CD4-positive, alpha-beta memory T cell (primary cell): ENCODE measurements at places on chromosomes 2 and 18. TPM values are rescaled to one million over a fixed set of nuclear protein-coding genes. Genes with fewer than 3 reads are reported as not detected.

- DNase-seq, result no peak
Measured at GRCh38 chr2:54432251-54433015, 23.7 kb upstream of the SPTBN1 start.

DNA sequence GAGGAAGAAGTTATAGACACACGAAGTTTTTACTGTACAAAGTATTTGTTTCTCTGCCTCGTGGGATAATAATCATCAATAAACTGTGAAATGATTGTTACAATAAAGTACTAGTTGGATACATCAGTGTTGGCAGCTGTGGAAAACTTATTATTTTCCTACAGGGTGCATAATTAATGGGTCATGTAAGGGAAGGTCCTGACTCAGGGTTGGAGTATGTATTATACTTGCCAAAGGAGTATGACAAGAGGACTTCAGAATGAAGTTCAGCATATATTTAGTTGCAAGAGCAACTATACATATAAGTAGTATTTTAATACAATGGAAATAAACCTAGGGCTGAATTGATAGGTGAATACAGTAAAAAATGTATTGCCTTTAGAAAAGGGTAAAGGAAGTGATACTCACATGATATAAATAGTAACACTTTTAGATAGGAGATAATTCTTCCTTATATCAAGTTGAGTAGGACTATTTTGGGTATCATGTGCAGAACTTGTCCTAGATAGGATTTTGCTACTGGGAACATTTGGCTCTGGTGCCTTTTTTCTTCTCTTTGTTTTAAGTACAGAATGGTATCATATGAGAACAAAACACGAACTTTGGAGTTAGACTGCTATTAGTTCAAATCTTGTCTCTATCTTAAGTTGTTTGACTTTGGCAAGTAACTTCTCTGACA lies 79.1 kb downstream of the PLCL1 start:
- DNase-seq, result no peak

GRCh38 chr18:38552732-38553321 lies 987.2 kb upstream of the CELF4 start:
- DNase-seq, result no peak

The VIL1 gene
- total RNA-seq, result not detected

DNA sequence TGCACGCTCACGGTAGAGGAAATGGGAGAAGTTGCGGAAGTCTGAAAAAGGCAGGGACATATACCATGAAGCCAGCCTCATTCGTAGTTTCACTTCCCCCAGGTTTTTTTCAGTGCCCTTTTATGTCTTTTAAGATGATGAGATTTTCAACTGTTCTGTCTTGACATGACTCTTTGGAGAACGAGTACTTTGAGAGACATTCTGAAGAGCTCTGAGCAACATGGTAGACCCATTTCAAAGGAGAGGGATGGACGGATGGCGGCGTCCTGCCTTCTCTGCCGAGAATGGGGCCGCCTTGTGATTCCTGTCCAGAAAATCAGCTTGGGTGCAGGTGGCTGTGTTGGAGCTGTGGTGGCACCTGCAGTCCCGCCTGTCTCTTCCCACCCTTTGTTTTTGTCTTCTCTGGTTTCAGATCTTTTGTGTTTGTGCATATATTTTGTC lies 41.7 kb downstream of the SH3BP4 start:
- DNase-seq, result no peak

The COL4A3 gene
- total RNA-seq, result not detected

The ANKRD62 gene
- total RNA-seq, result not detected

The DNAJC27 gene
- 14.2 TPM for total RNA-seq

GRCh38 chr18:13253786-13254688 lies 35.5 kb downstream of the LDLRAD4 start:
- DNase-seq, result no peak

DNA sequence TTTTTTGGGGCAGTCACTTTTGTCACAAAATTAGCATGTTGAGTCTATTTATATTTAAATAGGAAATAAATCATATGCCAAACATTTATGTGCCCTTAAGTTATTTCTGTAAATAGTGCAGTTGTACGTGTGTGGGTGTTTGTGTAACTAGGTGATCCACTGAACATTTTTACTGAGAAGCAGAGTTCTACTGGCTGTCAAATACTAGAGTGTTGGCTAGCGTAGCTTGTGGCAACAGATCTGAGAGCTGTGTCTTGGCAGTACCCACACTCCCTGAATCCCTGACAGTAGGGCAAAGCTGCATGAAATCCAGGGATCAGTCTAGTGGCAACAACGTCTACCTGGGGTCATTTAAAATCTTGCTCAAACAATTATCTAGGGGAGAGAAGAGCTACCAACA lies 273.1 kb upstream of the SLC8A1 start:
- no peak for DNase-seq

DNA sequence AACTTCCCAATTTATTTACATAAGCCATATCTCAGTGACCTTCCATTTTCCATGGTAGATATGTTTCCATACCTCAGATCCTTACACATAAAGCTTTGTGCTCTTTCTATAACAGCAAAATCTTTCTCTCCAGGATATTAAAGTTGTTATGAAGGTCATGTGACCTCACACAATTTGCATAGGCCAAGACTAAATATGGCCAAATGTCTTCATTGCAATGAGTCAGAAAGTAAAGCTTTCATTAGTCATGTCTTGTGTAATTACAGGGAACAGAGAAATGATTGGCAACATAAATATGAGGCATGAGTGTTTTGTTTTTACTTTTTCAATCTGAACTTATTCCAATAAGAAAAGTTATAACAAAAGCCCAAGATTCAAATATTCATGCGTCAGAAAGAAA lies 243.5 kb downstream of the ASXL3 start:
- DNase-seq, result no peak
